GM10248 (cell line): ENCODE measurements at places on chromosomes 6 and 20.

DNA sequence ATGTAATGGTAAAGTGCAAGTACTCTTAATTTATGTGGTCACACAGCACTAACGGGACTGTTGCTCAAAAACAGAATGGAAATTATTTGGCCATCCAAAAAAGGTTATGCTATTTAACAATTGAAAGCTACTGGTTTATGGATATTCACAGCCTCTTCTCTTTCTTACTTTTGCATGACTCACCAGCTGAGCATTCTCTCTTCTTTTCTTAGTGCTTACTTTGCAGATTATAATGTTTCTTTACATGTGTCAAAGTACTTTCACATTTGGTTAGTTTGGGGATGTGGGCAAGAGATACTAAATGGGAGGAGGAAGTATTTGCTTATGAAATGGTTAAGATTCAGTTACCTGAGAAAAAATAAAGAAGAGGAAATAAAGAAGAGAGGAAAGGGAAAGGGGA, 610.5 kb downstream of the HTR1B start:
- DNase-seq: no peak

GRCh38 chr6:118288355-118289124, 259.6 kb upstream of the PLN start:
- DNase-seq: no peak

DNA sequence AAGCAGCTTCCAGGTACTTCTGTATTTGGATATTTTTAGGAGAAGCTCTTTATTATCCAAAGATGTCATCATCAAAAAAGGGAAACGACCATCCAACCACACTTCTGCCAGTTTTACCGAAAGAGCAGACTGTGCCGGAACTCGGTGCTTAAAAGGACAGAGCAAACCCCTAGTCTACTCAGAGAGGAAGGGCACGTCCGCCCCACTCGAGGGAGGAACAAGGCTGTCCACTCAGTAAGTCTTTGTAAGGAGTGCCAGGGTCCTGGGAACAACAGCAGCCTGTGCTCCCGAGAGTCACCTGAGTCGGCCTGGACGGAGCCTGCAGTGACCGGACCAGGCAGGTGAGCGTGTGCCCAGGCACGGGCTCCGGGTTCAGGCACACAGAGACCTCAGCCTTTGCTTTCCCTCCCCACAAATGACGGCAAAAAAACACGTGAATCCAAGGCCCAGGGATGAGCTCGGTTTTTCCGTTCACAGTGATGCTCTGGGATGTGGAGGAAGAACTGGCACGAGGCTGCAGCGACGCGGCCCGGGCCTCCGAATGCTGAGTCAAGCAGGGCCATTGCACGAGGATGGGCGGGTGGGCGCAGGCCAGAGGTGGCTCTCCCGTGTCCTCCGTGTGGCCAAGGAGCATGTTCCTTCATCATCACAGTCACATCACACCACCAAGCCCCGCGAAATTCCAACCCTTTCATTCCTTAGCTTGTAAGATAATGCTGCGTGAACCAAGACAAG, 17.4 kb upstream of the SLCO4A1 start:
- no peak for DNase-seq

DNA sequence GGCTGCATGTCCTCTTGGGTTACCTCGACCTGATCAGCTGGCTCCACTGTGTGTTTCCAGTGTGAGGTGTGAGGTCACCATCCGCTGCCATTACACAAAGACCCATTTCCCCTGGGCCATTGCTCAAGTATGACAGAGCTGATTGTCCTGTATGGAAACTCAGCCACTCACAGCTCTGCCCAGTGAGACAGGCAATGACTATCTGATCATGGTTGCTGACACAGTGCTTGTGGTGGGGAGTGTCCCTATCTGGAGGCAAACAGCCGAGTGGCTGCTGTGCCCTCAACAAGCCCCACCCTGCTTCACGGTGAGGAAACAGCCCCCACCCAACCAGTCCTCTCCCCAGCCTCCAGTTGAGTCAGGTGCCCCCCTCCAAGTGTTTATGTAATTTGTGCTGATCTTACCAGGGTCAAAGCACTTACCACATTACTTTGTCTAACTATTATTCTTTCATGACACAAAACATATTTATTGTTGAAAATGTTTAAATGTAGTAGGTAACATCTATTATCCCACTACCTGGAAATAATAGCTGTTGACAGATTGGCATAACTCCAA, 11.7 kb upstream of the MAPK13 start:
- DNase-seq: no peak

- DNase-seq: no peak
These were observed 72.5 kb downstream of the ARHGAP18 start for GRCh38 chr6:129637340-129638054.

DNA sequence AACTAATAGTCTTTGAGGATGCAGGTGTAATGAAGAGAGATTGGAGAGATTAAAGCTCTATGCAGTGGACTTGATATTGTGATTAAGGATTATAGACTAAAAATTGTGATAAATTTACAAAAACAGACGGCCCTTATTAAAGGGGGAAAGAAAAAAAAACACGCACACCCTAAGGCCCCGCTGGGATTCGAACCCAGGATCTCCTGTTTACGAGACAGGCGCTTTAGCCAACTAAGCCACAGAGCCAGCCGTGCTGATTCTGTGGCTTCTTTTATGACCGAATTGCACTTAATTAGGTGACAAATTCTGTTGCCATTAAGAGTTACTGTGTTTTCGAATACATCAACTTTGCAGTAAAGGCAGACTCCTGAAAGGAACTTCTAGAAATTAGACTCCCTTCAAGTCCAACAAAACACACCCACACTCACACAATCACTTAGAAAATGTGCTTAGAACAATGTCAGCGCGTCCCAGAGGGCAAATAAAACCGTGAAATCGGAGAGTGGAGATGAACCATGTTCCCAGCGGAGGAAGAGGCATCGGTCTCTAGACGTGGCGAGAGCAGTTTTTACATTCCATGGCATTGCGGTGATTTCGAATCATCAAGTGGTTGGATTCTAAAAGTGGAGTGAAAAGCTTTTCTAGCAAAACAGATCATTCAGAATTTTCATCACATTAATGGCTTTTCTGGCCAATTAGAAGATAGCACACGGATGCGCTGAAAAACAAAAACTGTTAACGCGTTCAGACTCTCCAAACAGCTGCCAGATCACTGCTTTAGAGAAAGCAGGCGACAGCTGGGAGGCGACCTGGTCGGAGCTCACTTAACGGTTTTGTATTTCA, 122.6 kb downstream of the GPX5 start:
- peak; percentile 43 for DNase-seq
